Vagina (tissue), 2 donors: ENCODE measurements at places on chromosomes 16 and 17.

DNA sequence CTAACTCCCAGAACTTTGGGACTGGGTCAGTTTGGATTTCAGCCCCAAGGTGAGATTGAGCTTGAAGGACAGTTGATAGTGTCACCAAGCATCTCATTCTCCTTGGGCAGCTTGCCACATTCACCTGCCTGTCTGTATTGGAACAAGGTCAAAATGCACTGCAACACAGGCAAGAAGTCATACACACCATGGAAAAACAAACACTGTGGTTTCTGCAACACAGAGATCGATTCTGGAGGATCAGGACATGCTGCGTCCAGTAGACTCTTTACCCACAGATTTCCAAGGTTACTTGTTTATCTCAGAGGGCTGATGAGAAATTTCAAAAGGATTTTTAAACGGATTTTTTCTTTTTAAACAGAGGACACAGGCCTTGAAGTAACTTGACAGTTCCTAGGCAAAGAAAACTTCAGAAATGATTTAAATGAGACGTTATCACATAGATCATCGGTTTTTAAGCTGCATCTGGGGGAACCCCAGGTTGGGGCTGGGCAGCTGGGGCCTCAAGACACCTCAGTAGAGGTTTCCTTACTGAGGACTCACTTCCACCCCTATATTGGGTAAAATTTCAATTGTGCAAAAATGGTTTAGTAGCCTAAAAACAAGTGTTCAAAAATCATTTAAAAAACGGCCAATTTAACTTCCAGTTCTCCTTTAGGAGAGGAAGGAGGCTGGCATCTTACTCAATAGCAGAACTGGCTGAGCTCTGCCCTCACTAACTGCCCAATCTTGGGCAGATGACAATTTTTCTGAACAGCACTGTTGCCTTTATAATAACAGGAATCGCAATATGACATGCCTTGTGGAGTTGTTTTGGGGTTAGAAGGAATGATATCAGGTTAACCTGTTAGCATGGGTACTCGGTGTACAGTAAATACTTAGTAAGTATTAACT is 299.3 kb downstream of the XYLT1 start:
- no peak for DNase-seq

DNA sequence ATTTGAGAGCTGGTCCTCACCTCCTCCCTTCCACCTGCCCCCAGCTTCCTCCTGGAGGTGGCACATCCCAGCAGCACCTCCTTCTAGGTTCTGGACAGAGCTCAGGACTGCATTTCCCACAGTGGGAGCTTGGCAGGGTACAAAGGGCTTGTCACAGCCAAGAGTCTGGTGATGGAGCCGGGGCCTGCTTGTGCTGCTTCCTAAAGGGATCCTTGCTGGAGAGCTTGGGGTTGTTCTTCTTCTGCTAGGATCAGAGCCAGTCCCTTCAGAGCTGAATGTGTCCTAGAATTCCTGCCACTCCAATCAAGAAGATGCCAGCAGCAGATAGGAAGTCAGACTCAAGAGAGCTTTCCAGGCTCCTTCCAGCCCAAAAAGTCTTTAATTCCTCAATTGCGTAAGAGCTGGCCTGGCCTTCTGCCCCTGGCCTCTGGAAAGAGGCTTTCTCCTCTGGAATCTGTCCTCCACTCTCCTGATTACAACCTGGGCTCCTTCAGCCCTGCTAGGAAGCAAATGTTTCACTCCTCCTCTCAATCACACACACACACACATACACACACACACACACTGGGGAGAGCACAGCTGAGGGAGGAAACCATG is 4.4 kb downstream of the CD300E start:
- no peak for DNase-seq

DNA sequence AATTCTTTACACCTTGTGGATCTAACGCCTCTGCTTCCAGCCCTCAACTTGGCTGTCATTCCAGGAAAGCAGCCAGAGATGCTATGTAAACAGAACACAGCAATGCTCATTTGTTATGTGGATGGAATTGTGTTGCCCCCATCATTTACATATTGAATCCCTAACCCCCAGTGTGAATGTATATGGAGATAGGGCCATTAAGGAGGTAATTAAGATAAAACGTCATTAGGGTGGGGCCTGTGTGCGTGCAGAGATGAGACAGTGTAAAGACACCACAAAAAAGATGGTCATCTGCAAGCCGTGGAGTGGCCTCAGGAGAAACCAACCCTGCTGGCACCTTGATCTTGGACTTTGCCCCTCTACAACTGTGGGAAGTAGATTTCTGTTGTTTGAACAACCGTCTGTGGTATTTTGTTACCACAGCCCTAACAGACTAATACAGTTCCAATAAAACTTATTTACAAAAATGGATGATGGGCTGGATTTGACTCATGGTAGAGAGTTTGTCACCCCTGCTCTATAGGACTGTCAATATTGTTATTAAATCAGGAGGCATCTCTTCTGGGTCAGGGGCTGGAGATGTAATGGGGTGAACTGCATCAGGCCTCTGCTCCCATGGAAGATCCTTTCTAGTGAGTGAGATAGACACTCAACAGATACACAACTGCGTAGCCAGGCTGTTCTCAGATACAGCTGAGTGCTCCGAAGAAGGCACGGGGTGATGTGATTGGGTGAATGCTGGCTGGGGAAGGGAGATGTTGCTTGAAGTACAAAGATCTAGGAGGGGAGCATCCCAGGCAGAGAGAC is 339.0 kb downstream of the SNX29 start:
- DNase-seq, result no peak

- no peak for DNase-seq
Measured at GRCh38 chr16:89973235-89973634, 24.7 kb downstream of the DEF8 start.

GRCh38 chr17:49580055-49580721 is 4.5 kb downstream of the NXPH3 start:
- no peak for DNase-seq
